ENCODE measurements at places on chromosomes 4 and X.

GRCh38 chr4:79872738-79873137 lies 200.3 kb downstream of the ANTXR2 start:
- DNase-seq = peak; percentile 11

DNA sequence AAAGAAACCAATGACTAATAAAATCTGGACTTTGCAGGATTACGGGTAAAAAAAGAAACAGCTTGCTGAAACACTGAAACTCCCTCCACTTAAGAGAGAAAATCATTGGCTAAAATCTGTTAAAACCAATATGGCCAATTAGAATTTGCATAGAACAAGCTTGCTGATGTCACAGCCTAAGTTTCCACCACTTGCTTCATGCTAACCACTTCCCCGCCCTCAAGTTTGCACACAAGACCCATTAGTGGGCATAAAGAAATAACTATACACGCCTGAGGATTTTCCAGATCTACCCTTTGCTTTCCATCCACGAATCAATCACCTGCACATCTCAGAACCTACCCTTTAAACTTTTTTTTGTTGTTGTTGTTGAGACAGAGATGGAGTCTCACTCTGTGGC lies 42.7 kb upstream of the PHEX start:
- no peak for DNase-seq

- no peak for DNase-seq
Measured at GRCh38 chrX:69503228-69503781, 821 bp upstream of the NALF2 start.

DNA sequence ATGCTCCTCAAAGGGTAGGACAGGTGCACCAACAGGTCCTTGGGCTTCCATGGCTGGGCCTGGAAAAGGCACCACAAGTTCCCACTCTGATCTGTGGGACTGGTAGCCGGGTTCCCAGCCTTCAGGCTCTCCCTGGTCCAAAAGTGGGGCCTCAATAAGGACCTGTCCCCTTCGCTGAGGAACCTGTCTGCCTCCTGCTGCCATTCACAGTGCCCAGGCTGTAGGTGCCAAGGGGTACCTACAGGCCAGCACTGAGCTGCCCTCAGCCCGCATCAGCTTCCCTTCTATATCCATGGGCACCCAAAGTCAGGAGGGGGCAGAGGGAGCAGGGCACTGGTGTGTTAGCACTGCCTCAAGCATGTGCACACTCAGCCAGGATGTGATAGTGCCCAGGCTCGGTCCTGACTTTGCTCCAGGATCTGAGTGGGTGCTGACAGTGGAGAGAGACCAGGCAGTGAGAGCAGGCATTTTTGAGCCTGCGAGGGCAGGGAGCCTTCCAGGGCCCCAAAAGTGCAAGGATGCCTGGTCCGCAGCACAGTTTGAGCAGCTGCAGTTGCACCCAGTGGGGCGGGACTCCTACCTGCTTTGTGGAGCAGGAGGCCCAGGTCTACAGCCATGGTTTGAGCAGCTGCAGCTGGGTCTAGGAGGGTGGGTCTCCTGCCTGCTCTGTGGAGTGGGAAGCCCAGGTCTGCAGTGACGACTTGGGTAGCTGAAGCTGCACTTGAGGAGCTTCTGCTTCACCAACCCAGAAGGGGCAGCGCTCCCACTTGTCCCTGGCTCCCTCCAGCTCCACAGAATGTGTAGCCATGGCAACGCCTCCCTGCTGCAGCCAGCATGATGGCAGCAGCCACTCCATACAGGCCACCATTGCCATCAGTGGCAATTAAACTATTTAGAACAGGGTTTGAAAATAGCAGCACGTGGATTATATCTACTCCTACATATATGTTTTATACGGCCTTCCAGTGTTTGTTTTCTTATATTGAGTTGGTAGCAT lies 376.4 kb downstream of the KCTD8 start:
- no peak for DNase-seq

DNA sequence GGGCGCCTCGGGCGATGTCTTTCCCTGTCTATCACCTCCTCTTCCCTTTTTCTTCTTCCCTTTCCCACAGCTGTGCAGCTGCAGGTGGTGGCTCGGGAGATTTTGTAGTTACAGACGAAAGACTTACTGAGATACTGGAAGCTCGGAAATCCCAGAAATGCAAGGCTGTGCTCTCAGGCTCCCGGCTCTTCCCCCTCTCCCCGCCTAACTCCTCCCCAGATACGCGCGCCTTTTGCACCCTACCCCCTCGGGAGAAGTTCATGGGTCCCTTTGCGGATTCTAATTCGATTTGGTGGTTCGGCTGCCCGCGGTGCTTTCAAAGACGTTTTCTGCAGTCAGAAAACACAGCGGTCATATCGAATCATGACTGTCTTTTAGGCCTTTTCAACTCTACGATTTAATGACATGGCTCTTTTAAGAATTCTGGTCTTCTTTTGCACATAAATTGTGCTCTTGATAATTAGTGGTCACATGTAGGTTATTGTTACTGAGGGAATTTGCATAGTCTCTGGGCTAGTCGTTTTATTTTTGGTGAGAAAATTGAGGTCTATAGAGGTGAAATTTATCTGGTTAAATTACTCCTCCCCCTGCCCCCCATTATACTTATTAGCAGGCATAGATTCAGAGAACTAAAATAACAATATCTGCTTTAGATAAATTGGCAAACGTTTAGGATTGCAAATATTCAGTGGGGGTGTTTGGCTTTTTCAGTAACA lies 1.6 kb downstream of the SEPTIN11 start:
- DNase-seq = peak; percentile 70

- DNase-seq = peak; percentile 36
Measured at GRCh38 chr4:41475402-41475801, 62.6 kb upstream of the LIMCH1 start.

DNA sequence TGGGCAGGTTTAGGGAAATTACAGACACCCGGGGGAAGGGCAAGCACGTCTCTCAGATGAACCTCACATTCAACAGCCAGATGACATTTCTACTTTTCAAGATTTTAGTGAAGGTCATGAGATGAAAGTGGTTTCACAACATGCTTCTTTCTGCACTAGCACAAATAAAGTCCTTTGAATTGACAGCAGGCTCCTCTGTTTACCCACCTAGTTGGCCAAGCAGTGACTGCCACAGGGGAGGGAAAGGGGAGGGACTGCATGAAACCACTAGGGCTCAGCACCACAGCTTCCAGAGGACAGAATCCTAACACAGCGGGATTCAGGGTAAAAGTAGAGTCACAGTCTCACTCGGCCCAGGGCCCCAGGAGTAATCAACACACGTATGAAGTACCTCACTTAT lies 6.2 kb downstream of the RAB40A start:
- no peak for DNase-seq

GRCh38 chr4:2832981-2833670 lies 10.5 kb upstream of the ADD1 start:
- DNase-seq = no peak

- DNase-seq = no peak
Measured at GRCh38 chrX:154317391-154317995, 21.9 kb downstream of the TKTL1 start.

DNA sequence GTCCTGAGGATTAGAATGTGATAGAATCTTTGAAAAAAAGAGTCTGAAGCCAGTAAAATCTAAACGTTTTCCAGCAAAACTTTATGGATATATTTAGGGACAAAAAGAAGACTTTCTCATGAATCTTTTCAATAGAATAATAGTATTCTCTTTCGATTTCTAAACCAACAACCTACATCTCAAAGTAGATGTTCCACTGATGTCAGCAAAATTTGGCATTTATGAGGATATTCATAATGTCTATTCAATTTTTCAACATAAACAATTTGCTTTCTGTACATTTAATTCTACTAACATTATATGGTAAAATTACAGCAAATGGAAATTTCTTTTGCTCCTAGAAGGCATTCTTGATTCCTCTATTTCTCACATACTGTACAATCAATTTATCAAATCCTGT lies 886.5 kb downstream of the CENPC start:
- no peak for DNase-seq

- no peak for DNase-seq
Measured at GRCh38 chrX:1493412-1493811, 40.7 kb upstream of the ASMTL start.

DNA sequence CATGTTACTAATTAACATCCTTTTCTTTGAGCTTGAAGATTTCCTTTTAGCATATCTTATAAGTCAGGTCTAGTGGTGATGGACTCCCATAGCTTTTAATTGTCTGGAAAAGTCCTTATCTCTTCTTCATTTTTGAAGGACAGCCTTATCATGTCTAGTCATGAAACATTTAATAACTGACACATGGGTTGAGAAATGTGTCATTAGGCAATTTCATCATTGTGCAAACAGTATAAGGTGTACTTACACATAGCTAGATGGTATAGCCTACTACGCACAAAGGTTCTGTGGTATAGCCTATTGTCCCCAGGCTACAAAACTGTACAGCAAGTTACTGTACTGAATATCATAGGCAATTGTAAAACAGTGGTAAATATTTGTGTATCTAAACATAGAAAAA lies 34.5 kb upstream of the ALG13 start:
- DNase-seq = no peak

DNA sequence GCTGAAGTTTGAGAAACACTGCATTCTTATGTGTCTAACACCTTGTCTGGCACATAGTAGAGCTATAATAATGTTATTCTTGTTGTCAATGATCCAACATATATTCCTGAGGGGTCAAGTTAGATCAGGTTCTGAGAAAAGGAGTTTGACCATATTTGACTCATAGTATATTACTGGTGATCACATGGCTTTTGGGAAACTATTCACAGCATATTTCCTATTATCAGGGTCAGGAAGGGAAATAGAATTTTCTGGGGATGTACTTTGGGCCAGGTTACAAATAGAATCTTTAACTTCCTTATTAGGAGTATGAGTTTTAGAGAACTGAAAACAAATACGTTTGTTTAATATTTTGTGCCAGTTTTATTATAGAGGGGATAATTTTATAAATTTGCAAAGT lies 11.6 kb downstream of the IL15 start:
- DNase-seq = no peak

GRCh38 chr4:53777244-53777984 lies 186.1 kb upstream of the LNX1 start:
- DNase-seq = peak; percentile 5

DNA sequence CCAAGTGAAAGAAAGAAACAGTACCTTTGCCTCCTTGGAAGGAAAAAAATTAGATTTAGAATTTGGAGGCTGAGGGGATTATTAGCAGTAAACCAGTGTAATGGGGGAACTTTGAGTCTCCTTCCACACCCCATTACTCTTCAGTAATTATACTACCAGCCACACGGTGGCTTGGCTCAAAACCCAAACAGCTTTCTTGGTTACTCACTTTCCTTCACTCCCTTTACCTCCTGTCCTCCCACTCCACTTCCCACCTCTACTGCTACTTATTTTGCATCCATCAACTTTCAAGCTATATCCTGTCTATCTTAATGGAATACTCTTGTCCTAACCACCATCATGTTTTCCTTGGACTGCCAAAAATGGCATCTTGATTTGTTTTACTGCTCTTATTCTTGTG lies 310.6 kb upstream of the AADAT start:
- no peak for DNase-seq
